ENCODE measurements at places on chromosomes 12 and 14.

GRCh38 chr12:123444092-123445026, 7.9 kb upstream of the RILPL2 start:
- H3K4me3 ChIP-seq: no peak overlapping the region
- peak overlapping the region; percentile 93 for H3K27ac ChIP-seq
- no peaks in the 10 kb centered on the region for H3K27me3 ChIP-seq
- H3K36me3 ChIP-seq: no peaks in the 10 kb centered on the region

DNA sequence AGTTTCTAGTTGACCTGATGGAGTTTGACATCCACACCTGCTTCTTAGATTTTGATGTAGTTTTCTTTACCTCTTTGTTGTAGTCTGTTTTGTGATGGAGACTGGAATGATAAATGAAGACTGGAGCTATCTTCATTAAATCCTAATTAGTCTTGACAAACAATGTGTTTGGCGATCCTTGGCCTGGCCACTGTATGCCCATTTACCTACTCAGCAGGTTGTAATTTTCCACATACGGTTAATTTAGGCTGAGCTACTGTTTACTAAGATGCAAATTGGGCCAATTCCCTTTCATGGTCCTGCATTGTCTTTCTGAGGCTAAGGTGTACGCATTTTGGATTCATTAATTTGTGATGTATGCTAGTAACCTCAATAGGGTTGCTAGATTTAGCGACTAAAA, at the start of gene TAS2R7:
TAS2R7 (minus strand) TSS at position 41 of the 400 bp plus-strand sequence. CDS start 57 bp downstream, outside the sequence.
- H3K27me3 ChIP-seq: peaks cover 19% of the 10 kb centered on the region
- no peak within 1 kb of the TSS for H3K27ac ChIP-seq
- DNase-seq: no peak
- no peaks in the 10 kb centered on the region for H3K4me1 ChIP-seq

- H3K36me3 ChIP-seq: no peaks in the 10 kb centered on the region
- no peaks in the 10 kb centered on the region for H3K4me1 ChIP-seq
- H3K27me3 ChIP-seq: no peaks in the 10 kb centered on the region
- no peak overlapping the region for H3K4me3 ChIP-seq
- no peak overlapping the region for H3K27ac ChIP-seq
These were observed 82.1 kb upstream of the FSCB start for GRCh38 chr14:44589180-44589579.

GRCh38 chr14:100073576-100074430, 8.6 kb downstream of the EVL start:
- no peak for DNase-seq
- no peaks in the 10 kb centered on the region for H3K27me3 ChIP-seq
- H3K4me3 ChIP-seq: peak overlapping the region; percentile 80
- peak overlapping the region; percentile 98 for H3K27ac ChIP-seq

- H3K27me3 ChIP-seq: no peaks in the 10 kb centered on the region
- no peak overlapping the region for H3K27ac ChIP-seq
- DNase-seq: no peak
These were observed 99.1 kb downstream of the SYT1 start for GRCh38 chr12:78963439-78964227.

DNA sequence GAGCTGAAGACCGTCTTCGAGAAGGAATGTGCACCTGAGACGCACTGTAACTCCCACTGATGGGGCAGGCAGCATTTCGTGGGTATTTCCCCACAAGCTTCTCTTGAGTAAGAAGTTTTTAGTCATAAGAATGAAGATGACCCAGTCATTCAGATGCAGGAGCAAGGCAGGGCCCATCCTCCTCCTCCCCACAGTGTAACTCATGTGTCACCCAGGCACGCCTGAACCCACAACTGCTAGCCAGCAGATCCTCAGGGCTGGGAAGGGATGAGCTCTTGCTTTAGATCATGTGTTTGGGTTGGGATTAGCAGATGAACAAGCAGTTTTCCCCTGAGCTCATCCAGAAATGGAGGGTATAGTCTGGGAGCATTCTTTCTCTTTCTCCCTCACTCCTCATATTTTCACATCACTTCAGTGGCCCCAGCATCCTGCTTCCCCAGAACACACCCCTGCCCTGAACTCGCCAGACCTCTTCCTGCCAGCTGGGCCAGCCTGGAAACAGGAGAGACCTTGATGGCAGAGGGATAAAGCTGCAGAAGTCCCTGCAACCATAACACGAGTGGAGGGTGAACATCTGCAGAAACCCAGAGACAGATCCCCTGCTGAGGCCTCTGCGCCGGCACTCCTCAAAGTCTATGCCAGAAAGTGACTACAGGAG, 73.3 kb downstream of the B4GALNT3 start:
- no peak for DNase-seq
- H3K27ac ChIP-seq: no peak overlapping the region
- H3K27me3 ChIP-seq: peaks cover 11% of the 10 kb centered on the region
- no peaks in the 10 kb centered on the region for H3K36me3 ChIP-seq
- no peak overlapping the region for H3K4me3 ChIP-seq

- no peak overlapping the region for H3K27ac ChIP-seq
- H3K4me1 ChIP-seq: peaks cover 14% of the 10 kb centered on the region
- H3K27me3 ChIP-seq: no peaks in the 10 kb centered on the region
- H3K4me3 ChIP-seq: no peak overlapping the region
- DNase-seq: no peak
These were observed 107.2 kb upstream of the FGD4 start for GRCh38 chr12:32292151-32292550.

- H3K4me3 ChIP-seq: no peak overlapping the region
- H3K27me3 ChIP-seq: no peaks in the 10 kb centered on the region
- DNase-seq: no peak
- H3K36me3 ChIP-seq: peaks cover 3% of the 10 kb centered on the region
- H3K27ac ChIP-seq: no peak overlapping the region
These were observed 133.8 kb downstream of the SLC2A13 start for GRCh38 chr12:39972119-39972518.

- H3K27me3 ChIP-seq: no peaks in the 10 kb centered on the region
- peaks cover 4% of the 10 kb centered on the region for H3K4me1 ChIP-seq
- DNase-seq: no peak
- H3K27ac ChIP-seq: no peak overlapping the region
- H3K4me3 ChIP-seq: no peak overlapping the region
- H3K36me3 ChIP-seq: peaks cover 10% of the 10 kb centered on the region
These were observed 25.7 kb downstream of the R3HDM2 start for GRCh38 chr12:57404966-57405640.

- H3K27ac ChIP-seq: no peak overlapping the region
- H3K36me3 ChIP-seq: no peaks in the 10 kb centered on the region
- H3K27me3 ChIP-seq: no peaks in the 10 kb centered on the region
- H3K4me3 ChIP-seq: no peak overlapping the region
These were observed 33.6 kb upstream of the TDRD9 start for GRCh38 chr14:103894723-103895059.

DNA sequence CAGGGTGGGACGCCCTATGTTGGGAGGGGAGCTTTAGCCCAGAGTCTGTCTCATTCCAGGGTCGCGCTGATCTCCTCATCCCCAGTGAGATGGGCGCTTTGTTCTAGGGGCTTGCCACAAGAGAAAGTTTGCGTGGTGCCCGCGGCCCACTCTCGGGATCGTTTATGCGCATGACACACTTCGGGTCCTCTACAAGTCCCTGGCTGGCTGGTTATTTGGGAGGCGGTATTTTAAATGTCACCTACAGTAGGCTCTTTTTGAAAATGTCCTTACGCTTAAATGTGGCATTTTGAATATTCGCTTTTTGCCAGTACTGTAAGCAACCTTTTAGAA, 541 bp downstream of the GOLT1B start:
- H3K4me1 ChIP-seq: peaks cover 41% of the 10 kb centered on the region
- DNase-seq: no peak
- no peaks in the 10 kb centered on the region for H3K27me3 ChIP-seq
- H3K27ac ChIP-seq: no peak overlapping the region

DNA sequence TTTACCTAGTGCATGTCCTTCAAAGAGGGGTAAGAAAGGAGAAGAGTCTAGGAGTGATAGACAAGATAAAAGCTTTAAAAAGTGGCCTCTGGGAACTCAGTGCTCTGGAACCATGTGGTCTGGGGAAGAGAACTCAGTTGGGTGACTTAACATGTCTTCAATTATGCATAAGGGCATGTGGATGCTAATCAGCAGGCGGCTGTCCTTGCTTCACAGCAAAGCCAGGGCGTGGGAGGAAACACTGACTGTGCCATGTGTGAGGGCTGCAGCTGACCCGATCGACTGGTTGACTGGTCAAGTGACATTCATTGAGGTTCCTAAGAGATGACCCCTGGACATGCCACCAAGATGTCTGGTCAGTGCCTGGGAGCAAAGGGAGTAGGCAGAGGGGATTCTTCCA, 1053.8 kb downstream of the BCL11B start:
- H3K36me3 ChIP-seq: no peaks in the 10 kb centered on the region
- H3K27me3 ChIP-seq: no peaks in the 10 kb centered on the region
- DNase-seq: no peak

Data from activated B cell treated with CpG ODN at 0.5 μM for 24 hours (primary cell).